Sigmoid colon (tissue), 7 donors: ENCODE measurements at places on chromosomes 1 and 21. TPM values are rescaled to one million over a fixed set of nuclear protein-coding genes. Genes with fewer than 3 reads are reported as not detected.
A peak's percentile ranks its signal among the peaks of the same experiment; 100 is the strongest.

The PLA2G2F gene
- total RNA-seq = not detected

The ALPL gene
- total RNA-seq = 0.36 TPM

The TRNP1 gene
- total RNA-seq = 15.5 TPM

The A3GALT2 gene
- total RNA-seq = not detected

The SPRTN gene
- 12.9 TPM for total RNA-seq

The ZNF648 gene
- not detected for total RNA-seq

The PCBP3 gene
- 8.2 TPM for total RNA-seq

The ELAPOR1 gene
- total RNA-seq = 0.33 TPM

The GNAT2 gene
- total RNA-seq = not detected

- no peak for DNase-seq
These were observed 187.5 kb downstream of the PDE4B start for GRCh38 chr1:65980237-65980636.

DNA sequence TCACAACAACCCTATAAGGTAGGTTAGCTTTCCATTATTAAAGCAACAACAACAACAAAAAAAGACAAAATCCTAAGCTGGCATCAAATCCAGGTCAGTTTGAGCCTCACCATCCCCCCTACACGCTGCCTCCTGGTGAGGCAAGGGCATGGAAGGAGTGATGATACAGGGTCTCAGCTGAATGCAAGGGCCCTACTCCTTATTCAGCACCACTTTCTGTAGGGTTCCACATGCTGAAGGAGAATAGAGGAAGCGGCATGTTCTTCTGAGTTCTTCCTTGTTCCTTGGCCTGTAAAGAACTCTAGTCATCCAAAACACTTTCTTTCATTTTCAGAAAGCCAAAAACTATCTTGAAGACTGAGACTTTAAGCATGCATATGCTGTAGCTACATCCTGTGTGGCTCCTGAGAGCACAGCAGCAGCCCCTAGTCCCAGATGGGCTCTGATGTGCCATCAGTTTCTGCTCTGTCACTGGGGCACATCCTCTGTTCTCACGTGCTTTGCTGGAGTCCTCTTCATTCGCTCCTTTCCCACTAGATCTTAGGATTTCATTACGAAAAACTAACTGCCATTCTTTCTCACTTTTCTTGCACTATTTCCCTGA, 6.2 kb downstream of the ILDR2 start:
- no peak for DNase-seq

- no peak for DNase-seq
These were observed 44.1 kb upstream of the KCNQ4 start for GRCh38 chr1:40739455-40740008.

DNA sequence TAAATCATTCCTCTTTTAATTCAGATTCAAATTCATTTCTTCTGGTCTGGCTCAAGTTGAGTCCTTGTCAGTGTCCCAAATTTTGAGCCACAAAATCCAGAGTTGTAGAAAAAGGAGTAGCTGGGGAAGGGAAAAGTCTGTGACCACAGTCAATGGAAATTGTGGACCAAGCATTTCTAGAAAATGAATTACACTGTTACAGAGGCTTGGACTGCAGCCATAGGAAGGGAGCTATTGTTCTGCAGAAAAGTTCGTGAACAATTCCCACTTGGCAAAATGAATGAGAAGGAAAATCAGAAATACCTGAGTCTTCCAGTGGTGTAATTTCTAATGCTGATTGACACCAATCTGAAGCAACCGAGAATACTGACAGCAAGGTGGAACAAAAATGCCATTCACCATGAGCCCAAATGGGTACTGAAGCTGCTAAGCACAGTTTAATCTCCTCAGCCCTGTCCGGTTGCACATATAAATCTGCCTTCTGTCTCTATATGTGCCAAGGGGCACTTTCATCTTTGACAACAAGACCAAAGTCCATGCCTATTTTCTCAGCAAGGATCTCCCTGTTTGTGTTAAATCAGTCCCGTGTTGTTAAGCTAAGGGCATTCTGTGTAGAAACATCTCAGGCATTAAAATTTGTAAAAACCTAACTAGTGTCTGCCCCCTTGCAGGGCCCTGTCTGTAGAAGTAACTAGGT, 51.3 kb downstream of the TEX35 start:
- DNase-seq = no peak

DNA sequence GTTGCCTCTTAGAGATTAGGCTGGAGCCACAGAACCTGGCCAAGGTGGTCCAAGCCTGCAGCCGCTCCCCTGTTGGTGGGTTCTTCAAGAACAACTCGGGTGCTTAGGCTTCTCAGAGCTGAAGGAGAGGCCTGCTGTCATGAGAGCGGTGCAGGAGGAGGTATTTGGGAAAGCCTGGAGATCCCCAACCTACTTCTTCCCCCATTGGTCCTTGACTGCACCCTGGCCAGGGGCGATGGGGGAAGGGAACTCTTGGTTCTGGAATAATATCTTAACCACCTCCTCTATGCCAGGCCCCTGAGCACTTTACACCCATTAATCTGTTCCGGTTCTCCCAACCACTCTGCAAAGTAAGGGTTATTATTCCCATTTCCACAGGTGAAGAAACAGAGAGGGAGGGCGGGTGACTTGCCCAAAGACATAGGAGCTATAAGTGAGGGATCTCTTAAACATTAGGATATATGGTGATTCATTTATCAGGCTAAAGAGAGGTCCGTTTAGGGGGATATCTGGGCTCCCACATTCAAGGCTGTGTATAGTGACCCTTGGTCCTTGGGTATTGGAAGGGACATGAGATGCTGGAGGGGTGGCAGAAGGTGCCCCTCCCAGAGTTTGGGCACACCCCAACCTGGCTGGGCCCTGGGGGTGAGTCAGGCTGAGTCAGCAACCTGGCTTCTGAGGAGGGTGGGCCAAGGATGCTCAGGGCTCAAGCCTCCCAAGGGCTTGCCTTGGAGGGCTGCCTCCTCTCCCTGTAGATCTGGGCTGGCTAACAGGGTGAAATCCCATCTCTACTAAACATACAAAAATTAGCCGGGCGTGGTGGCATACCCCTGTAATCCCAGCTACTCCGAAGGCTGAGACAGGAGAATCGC, 5.2 kb downstream of the TRNP1 start:
- no peak for DNase-seq

- no peak for DNase-seq
These were observed 18.2 kb downstream of the CRYZ start for GRCh38 chr1:74714429-74715235.

DNA sequence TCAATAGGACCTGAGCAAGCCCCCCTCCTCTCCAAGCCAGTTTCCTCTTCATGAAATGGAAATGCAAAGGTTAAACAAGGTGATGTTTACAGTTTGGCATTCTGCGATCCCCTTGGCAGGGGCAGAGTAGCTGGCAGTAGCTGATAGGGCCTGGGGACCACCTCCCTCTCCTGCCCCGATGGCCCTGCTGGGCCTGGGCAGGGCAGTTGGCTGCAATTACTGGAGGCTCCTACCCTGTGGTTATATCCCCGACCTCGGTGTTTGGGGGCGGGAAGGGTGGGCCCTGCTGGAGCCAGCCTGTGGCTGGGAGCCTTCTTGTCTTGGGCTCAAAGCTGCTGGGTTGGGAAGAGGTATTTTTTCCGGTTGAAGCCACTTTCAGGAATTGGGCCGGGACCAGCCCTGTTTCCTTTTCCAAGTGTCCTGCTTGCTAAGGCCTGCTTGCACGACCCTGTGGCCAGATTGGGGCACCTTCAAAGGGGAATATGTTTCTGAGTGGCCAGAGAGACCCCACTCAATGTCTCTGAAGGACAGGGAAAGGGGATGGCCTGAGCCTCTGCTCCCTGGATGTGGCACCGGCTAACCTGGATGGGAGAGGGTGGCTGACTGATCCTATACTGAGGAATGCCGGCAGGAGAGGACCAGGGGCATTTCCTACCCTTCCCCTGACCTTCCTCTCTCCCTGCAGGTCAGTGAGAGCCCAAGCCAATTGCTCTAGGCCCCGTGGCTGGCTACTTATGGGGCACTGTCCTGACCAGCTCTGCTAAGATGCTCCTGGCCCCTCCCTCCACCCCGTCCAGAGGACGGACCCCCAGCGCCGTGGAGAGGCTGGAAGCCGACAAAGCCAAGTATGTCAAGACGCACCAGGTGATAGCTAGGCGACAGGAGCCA, 1.9 kb downstream of the FAM110D start:
- DNase-seq = no peak

DNA sequence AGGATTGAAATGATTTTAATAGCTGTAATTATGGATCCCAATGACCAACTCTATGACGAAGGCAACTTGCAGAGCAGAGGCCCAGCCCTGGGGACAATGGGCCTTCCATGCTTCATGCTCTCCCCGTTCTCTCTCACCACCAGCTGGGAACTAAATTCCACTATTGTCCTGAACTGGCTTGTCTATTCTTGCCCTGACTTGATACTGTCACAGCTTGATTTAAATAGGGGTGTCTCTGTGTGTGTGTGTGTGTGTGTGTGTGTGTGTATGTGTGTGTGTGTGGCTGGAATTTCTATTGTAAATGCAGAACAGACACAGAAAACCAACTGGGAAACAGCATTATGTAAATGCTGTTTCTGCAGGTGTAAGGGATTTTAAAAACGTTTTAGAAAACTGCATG, 57.0 kb downstream of the SLC22A15 start:
- no peak for DNase-seq

DNA sequence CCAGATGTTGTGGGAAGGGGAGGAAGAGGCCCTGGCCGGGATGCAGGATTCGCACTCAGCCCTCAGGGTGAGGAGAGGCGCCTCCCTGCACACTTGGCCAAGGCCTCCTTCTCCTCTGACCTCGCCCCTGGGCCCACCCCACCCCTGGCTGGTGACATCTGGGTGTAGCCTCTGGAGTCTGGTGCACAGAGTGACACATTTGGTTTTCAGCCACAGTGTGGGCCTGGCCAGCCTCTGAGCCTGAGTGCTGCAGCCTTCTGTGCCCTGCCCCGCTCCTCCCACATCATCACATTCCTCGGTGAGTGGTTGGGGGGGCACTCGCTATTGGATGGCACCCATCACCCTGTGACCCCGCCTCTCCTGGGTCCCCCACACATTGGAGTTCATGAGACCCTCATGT, 45.8 kb downstream of the PRDM16 start:
- DNase-seq = no peak

- DNase-seq = peak; percentile 61
These were observed 19.8 kb downstream of the NENF start for GRCh38 chr1:212452323-212453155.

DNA sequence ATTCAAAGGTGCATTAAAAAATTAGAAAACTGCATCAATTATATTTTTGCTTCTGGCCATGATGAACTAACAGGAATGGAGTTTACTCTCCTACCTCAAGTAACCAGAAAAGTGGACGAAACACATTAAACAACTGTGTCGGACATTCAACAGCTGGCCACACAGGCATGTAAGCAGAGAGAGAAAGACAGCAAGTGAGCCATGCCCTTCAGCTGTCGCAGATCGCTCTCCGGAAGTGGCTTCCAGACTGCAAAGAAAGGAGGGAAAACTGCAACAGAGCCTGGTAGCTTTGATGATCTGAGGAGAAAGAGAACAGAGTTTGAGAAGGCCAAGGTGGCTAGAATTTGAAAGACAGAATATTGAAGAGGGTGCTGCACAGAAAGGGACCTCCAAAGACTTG, 557.2 kb downstream of the MATN1 start:
- DNase-seq = no peak

GRCh38 chr1:56033321-56034037, 545.9 kb downstream of the PLPP3 start:
- no peak for DNase-seq

DNA sequence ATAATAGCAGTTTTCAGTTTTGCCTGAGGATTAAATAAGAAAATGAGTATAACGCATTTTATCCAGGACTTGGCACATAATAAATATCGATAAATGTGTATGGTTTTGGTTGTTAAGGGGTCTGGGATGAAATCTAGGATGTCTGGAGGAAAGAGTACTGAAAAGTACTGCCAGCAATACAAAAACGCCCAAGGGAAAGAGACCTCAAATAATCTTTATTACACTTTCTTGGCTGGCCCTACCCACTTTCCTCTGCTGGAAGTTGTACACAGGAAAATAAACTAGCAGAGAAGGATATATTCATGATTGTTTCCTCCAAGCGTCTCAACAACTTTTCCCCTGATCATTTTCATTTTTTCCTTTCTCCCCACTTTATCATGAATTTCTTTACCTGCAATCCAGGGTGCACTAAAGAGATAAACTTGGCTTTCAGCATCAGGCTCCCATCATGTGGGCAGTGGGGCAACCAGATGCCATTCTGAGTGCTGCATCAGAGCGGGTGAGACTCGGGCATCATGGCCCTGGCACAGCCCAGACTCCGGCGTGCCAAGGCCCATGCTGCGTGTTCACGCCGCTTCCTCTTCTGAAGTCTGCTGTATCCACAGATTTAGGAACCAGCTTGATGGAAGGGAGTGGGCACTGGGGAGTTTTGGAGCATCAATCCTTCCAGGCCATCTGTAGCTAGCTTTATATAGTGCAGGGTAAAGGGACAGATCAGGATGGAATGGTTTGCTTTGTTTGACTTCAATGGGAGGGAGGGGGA, 35.8 kb upstream of the PLXNA2 start:
- DNase-seq = no peak

- no peak for DNase-seq
These were observed 74.4 kb downstream of the SPAG17 start for GRCh38 chr1:118110580-118110979.

DNA sequence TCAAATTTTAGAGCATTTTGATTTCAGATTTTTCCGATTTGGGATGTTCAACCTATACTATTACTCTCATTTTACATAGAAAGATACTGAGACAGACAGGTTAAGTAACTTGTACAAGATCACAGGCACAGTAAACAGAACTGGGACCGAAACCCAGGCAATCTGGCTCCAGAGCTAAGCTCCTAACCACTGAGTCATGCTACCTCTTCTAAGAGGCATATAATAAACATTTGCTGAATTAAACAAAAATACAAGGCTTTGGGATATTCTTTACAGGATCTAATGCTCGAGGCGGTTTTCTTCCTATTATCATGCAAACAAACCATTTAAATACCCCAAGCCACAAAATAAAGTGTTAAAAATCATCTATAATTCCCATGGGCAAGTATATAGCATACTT, 50.3 kb downstream of the MCOLN2 start:
- DNase-seq = no peak

- DNase-seq = no peak
These were observed 465.9 kb upstream of the DAB1 start for GRCh38 chr1:57889676-57890320.

GRCh38 chr1:17907999-17908398, 152.9 kb downstream of the ACTL8 start:
- no peak for DNase-seq

DNA sequence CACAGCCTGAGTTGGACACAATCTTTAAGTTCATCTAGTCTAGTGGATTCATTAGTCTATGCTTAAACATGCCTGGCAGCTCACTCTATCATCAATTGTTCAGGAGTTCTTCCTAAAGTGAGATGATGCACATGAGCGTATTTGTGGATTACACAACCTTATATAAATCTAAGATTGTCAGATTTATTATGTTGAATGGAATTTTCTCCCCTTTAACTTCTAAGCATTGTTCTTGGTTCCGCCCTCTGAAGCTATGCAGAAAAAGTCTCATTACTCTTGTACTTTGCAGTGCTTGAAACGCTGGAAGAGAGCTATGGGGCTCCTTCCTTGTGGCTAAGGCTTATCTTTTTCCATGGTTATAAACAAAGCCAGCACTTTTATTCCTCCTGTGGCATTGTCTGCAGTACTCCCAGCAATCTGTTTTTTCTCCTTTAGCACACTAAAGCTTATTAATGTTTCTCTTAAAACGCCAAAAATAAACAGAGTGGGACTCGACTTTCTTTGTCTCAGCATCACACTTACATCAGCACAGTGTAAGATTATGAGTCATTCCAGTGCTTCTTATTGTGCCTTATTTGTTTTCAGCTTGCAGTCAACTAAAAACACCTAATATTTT, 316.8 kb upstream of the CAMK1G start:
- DNase-seq = no peak

GRCh38 chr1:64948905-64949833, 17.2 kb downstream of the JAK1 start:
- DNase-seq = no peak
